Smooth muscle cell of trachea (primary cell): ENCODE measurements at places on chromosomes 6 and 20. TPM values are rescaled to one million over a fixed set of nuclear protein-coding genes. Genes with fewer than 3 reads are reported as not detected.

Gene RBBP9
- total RNA-seq: 15.9 and 17.3 TPM in 2 replicates

Gene KHDRBS2
- not detected in 2 replicates for total RNA-seq

Gene EPPIN
- total RNA-seq: not detected in 2 replicates

Gene ZNF341
- 1.2 and 2.2 TPM in 2 replicates for total RNA-seq

Gene EYA2
- 0.44 and 1.5 TPM in 2 replicates for total RNA-seq

Gene SLC22A16
- 0.15 TPM in 1 of 2 replicates, not detected in the other for total RNA-seq

Gene CAP2
- 3.5 and 3.6 TPM in 2 replicates for total RNA-seq
